ENCODE measurements at places on chromosomes 2 and 18.
A peak's percentile ranks its signal among the peaks of the same experiment; 100 is the strongest.

GRCh38 chr2:118913803-118914645, 28.0 kb upstream of the MARCO start:
- DNase-seq, result no peak

- no peak for DNase-seq
These were observed 4.4 kb upstream of the SPRED2 start for GRCh38 chr2:65436824-65437221.

GRCh38 chr18:12658426-12659138, 675 bp upstream of the SPIRE1 start:
- DNase-seq, result no peak

GRCh38 chr18:56568986-56569385, 69.4 kb downstream of the TXNL1 start:
- no peak for DNase-seq

DNA sequence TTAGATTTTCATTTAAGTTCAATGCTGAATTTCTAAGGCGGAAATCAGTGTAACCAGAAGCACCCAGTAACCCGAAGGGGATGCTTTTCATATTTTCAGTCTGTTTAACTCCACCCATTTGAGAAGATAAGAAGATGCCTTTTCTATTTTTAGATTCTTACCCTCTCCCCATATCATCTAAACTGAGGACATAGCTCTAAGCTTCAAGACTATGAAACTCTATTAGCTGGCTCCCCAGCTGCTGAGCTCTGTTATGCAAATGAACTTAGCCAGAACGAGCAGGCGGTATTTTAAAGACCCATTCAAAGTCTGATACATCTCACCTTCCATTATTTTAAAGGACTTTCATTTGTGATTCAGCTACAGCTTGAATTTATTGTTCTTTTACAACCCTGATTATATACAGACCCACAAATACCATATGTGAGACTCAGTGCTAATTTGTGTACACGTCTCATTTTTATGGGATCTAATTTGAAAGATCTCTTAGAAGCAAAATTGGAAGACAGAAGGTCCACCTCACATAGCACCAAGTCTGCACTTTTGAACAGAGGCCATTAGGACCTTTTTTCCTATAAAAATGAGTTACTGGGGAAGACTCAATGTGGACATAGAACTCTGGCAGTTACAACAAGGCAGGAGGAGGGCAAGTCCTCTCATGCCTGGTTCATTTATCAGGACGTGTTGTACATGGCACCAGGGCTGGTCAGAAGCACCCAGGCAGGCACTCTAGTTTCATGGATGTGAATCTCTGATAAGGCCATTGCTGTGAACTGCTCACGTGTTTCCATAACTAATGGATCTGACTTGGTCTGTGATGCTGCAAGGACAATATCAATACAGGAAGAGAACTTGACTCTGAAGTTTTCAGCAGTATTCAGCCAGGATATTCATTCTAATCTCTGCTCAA, 16.3 kb downstream of the CDC42EP3 start:
- DNase-seq, result no peak

- DNase-seq, result peak; percentile 85
These were observed 20.9 kb downstream of the MAP4K3 start for GRCh38 chr2:39416140-39416539.

DNA sequence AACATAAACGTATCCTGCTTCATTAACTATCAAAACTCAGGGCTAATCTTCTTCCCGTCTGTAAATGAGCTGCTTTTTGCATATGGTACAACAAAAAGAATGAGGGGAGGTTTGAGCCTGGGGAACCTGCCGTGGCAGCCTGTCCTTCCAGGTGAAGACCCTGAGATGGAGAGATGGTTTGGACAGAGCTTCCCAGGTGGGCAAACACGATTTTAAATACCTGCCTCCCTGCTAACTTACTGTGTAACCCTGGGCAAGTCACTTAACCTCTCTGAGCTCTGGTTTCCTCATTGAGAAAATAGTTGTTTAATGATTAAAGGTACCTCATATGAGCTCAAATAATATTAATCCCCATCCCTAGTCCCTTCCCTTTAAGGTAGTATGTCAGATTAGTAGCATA, 9.0 kb downstream of the EMX1 start:
- no peak for DNase-seq

DNA sequence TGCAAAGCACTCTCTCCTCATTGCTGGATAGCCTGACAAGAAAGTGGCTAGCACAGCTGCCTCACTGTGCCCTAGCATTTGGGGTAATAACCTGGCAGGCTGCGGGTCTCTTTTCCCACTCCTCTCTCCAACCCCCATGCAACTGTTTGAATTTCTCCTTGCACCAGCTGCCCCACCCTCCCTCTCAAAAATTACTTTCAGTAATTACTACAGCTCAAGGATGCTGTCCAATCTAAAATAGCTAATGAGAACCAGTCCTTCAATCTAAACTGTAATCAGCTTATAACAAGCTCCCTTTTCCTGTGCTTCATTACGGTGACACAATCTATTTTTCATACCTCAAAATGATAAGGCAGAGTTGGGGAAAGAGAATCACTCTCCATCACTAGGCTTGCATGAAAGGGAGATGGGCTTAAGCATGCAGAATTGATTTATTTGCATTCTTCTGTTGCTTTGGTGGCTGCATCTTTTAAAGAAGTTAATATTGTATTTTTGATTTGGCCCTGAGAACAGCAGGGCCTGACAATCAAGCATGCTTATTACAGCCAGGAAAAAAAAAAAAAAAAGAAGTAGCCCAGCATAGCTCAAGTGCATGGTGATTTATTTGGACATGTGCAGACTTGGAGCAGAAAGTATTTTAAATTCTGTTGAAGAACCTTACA, 881.8 kb downstream of the SLC4A3 start:
- no peak for DNase-seq

GRCh38 chr2:120826260-120826648, 90.6 kb downstream of the GLI2 start:
- DNase-seq, result no peak

GRCh38 chr18:50659091-50660003, 99.5 kb downstream of the MAPK4 start:
- no peak for DNase-seq

- DNase-seq, result no peak
These were observed 153.8 kb upstream of the TACR1 start for GRCh38 chr2:75353131-75353530.

GRCh38 chr2:216539791-216540241, 41.2 kb downstream of the RPL37A start:
- DNase-seq, result no peak

DNA sequence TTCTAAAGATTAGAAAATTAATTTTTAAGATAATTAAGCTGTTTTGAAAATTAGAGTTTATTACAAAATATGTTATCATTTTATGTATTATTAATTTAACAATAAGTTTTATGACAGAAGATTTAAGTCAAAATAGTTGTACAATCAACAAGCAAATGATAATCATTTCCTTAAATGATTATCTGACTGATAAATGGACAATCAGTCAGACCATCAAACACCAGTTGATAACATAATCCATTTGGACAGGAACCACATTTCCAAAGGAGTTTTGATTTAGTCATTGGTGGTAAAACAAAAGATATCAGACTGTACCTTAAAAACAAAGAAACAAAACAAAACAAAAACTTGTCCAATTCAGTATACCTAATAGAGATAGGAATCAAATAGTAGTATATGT, 1.9 kb downstream of the TFPI start:
- DNase-seq, result no peak

GRCh38 chr18:905948-906415, 1.3 kb downstream of the ADCYAP1 start:
- no peak for DNase-seq

DNA sequence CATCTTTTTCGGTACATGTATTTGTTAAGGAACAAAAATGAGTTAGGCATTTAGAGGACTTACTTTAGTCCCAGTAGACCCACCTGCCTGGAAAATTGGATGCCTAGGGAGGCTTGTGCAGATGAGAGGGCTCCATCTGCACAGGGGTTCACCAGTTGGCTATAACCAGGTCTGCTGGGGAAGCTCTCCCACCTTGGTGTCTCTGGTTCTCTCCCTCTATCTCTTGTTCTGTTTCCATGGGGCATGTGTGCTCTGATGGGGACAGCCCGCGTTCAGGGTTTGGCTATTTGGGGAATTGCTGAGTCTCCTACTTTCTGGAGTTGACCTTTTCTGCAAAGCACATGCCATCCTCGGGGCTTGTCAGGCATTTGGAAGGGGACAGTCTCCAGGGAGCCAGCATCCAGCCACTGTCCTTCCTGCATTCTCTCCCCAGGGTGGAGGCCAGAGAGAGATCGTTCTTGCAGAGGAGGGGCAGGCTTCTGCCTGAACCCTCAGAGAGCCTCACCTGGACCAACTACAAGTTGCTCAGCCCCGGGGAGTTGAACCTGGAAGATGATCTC, 157.3 kb downstream of the KLHL29 start:
- DNase-seq, result no peak

DNA sequence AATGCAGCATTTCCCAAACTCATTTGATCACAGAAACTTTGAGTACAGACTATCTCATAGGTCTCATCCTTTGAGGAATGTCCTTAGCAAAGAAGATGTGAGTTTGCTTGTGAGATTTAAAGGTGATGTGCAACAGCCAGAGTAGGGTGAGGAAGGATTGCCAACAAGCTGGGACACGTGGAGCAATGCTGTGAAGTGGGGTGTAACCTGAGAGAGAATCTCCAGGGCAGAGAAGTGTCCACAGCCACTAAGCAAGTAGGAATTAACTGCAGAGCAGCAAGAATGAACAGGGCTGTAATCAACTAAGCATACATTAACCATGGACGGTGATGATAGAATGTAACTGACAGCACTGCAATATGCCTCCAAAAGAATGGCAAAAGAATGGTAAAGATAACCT, 469.9 kb upstream of the NRP2 start:
- no peak for DNase-seq

GRCh38 chr2:138030459-138030858, 66.2 kb downstream of the HNMT start:
- DNase-seq, result peak; percentile 37

DNA sequence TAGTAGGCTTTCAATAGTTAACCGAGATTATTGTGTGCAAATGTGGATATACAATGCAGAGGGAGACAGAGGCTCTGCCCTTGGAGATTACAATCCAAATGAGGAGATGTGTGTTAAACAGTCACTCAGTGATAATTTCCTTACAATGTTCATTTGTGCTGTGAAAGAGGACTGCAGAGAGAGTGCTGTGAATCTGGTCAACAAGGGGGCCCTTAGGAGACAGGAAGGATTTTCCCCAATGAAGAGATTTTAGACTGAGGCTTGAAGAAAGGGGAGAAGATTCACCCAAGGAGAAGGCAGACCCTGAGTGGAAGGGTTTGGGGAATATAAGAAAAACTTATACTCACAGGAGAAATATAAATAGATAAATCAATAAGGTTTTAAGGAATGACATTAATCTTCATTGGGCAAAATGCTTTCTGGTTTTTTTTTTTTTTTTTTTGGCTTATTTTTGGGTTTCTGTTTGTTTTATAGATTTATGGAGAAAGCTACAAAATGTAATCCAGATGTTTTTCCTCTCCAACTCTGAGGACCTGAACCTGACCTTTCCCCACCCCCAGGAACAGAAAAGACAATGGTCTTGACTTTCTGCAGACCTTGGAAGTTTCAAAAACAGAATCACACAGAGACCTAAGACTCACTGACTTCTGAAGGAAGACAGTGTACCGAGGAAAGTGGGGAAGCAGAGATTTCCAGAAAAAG, 151.3 kb upstream of the SERPINE2 start:
- no peak for DNase-seq

GRCh38 chr2:185279999-185280398, 458.6 kb upstream of the FSIP2 start:
- no peak for DNase-seq

GRCh38 chr2:43214253-43214652, 12.2 kb downstream of the ZFP36L2 start:
- DNase-seq, result no peak

DNA sequence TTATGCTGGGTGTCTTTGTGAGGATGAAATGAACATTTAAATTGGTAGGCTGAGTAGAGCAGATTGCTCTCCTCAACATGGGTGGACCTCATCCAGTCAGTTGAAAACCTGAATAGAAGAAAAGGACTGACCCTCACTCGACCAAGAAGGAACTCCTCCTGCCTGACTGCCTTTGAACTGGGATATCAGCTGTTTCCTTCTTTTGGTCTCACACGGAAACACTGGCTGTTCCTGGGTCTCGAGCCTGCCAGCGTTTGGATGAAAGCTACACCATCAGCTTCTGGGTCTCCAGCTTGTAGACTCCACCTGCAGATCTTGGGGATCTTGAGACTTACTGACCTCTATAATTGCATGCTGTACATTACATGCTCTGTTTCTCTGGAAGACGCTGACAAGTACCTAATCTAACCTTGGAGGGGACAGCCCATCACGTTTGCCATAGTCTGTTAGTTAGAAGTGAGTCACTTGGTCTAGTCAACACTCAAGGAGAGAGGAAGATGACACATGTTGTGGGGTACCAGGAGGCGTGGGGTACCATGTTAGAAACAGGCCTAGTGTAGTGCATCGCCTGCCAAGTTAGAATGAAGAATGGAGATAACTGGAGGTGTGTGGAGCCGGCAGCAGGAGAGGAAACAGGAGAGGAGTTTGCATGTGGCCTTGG, 267.0 kb downstream of the MREG start:
- no peak for DNase-seq

DNA sequence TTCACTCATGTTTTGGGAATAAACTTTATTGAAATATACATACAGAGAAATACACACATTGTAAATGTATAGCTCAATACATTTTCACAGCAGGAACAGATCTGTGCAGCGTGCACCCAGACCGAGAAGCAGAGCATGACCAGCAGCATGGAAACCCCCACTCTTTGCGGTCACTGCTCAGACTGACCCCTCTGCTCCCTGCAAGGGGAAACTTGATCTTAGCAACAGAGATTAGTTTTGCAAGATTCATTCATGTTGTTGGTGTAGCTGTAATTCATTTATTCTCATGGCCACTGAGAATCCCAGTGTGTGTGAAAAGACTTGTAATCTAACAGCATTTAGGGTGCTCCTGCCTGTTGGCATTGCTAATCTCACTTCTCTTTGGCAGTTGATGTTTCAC, 35.2 kb downstream of the LPIN1 start:
- no peak for DNase-seq

DNA sequence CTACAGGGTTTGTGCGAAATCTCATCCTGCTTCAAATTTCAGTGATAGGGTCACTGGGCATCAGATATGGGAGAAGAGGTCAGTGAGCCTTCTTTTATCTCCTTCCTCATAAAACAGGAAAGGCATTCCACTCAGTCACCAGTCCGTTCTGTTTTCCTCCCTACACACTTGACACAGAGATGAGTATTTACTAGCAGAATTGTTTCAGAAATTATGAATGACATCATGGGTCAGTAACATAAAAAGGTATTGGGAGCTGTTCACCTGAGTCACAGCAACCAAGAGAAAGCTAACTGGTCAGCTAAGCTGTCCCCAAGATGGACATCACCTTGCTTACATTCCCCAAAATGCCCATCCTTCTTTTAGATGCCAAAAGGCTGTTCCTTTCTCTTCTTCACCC, 96.3 kb downstream of the ACVR1 start:
- no peak for DNase-seq

All from fibroblast of skin of left quadriceps (primary cell).